ENCODE measurements at places on chromosomes 2 and 18.

GRCh38 chr2:8039732-8040131 lies 642.1 kb upstream of the ID2 start:
- no peak for DNase-seq

- DNase-seq, result no peak
These were observed 16.9 kb downstream of the SCYGR4 start for GRCh38 chr2:227634201-227634600.

- no peak for DNase-seq
These were observed 192.6 kb downstream of the SH3RF3 start for GRCh38 chr2:109321570-109321969.

- no peak for DNase-seq
These were observed 6.5 kb downstream of the TANK start for GRCh38 chr2:161166538-161167409.

DNA sequence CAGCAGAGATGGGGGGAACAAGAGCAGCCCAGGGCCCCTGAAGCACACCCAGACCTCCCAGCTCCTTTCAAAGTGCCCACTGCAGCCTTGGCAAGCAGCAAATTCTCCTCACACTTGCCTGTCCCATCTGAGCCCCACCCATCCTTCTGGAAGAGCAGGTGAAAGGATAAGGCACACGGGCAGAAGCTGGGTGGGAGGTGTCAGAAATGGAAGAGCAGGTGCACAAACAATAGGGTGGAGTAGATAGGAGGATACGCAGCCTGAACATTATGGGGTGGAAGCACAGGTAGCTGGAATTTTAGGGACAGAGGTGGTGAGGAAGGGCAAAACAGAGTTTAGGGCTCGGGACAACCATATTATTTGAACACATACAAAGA lies 69.2 kb downstream of the TNS1 start:
- no peak for DNase-seq

- no peak for DNase-seq
These were observed 43.1 kb upstream of the CHN1 start for GRCh38 chr2:175048275-175048674.

- DNase-seq, result no peak
These were observed 77.6 kb downstream of the EPC2 start for GRCh38 chr2:148721991-148722777.

DNA sequence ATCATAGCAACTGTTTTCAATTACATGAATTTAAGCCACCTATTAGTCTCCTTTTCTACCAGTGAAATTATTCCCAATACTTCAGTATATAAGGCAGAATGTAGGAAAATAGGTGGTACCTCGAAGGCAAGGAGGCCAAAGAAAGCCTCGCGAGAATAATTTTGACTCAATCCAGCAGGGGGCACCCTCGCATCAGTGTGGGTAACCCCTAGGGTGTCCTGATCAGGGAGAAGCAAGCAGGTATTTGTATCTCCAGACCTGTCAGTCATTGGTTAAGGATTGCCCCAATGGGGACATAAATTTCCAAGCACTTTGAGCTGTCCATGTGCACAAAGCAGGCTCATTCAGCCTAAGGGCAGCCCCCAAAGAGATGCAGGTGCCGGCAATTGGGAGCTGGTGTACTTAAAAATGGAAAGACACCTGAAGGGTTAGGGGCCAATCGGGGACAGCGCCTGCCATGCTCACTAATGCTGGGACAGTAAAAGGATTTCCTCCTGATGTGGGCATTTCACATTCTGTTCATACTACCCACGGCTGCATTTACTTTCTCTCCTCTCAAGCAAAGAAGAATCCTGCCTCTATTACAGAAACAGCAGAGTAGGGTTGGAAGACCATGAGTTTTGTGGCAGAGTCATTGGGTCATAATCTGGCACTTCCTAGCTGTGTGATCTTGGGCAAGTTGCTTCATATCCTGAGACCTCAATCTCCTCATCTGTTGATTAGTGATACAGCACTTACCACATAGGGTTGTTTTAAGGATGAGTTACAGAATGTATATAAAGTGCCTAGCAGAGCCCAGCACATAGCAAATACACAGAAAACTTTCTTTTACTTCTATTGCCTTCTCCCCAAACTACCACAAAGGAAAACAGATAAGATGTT lies 136.1 kb downstream of the ICOS start:
- DNase-seq, result no peak

DNA sequence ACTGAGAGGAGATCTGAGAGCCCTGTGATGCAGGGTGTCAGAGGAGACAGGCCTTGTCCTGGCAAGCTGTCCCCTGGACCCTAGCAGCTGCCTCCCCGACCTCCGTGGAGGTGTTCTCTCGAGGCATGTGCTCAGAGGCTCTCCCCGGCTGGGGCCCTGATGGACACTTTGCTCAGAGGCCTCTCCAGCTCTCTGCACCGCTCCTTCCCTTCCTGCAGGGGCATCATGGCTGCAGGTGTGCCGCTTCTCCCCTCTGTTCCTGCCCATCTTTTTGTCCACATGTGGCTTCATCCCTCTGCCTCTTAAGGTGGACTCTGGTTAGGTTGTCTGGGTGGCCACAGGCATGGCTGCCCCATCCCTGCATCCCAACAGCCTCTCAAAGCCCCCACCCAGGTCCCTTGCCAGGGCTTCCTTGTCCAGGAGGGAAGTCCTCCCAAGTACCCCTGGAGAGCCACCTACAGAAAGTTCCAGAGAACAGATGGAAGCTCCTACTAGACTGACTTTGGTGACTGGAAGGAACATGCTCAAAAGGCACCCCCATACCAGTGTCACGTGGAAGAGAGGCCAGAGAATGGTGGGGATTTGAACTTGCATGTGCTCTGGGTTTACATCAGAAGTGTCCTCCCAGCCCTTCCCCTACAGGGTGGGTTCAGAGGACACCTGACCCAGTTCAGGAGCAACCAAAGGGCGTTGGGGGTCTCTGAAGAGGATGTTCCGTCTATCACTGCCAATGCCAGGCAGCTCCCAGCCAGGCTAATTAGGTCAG lies 120.4 kb downstream of the KLHL29 start:
- no peak for DNase-seq

Measured in forelimb muscle (tissue), 1 donor.